ENCODE measurements at places on chromosomes 6 and 20. TPM values are rescaled to one million over a fixed set of nuclear protein-coding genes. Genes with fewer than 3 reads are reported as not detected.

GRCh38 chr6:106160189-106160588 is 74.1 kb downstream of the PRDM1 start:
- no peak for DNase-seq

DNA sequence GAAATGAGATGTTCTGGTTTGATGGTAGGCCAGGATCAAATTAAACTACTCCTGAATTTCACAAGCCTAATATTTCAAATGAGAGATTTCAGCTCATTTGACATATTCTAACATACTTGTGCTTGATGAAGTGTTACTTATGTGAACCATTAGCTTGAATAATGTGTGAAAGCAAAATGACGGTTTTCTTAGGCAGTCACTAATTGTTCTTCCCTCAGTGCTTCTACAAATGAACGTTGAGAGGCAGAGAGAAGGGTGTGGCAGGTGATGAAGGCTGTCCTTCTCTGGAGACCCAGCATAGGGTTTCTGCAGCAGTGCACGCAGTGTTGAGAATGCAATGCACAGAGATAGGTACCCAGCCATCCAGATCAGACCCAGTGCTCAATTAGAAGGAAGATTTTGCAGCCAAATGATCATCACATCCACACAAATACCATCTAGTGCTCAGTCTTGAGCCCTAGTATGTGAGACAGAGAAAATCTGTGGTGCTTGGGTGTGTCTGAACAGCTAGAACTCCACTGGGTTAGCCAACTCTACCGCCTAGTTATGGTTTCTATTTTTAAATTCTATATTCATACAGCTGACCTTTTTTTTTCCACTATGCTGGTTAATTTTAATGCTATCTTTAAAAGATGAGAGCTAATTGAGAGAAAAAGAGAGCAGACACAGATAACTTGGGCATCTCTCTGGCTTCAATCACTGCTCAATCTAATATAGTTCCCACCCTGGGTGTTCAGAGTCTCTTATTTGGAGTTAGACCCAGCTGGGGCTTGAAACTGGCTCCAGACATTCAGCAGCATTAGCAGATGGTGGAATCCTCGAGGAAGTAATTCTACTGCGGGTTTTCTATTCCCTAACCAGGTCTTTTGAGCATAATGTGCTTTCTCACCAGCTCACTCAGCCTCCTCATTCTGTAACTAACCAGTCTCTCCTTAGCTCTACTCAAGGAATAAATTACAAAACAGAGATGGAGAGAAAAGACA is 4.4 kb upstream of the MYLIP start:
- DNase-seq, result no peak

FAM209A gene
- 6.1 TPM for total RNA-seq

GJE1 gene
- total RNA-seq, result not detected

DNA sequence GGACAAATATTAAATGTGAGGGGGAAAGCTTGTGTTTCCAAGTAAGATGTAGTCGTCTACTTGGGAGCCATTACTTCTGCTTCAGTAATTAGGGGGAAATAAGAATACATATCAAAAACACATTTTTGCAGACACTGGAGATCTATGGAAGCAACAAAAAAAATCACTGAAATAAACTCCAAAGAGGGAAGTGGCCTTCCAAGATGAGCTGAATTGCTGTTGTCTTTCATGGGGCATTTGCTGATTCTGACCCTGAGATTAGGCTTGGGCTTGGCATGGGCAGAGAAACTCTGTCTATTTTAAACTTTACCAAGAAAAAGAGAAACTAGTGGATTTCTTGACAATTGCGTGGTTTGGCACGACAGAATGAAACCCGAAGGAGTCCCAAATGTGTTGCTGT is 120.1 kb downstream of the MAP3K5 start:
- no peak for DNase-seq

DNA sequence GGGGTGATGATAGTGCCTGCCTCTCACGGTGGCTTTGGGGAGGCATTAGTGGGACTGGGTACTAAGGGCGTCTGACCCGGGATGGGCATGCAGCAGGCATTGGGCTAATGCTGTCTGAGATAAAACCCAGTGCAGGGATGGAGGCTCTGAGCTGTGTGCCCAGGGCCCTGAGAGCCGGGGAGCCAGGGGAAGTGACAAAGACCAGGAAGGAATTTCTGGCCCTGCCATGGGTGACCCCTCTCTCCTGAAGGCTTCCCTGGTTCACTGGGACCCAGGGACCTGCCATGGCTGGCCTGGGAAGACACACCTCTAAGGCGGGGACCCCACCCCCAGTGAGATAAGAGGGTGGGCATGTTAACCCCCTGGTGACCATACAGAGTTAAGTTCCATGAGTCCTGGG is 3.9 kb upstream of the GATA5 start:
- DNase-seq, result no peak

GRCh38 chr20:309306-309840 is 12.0 kb downstream of the ZCCHC3 start:
- no peak for DNase-seq

DNA sequence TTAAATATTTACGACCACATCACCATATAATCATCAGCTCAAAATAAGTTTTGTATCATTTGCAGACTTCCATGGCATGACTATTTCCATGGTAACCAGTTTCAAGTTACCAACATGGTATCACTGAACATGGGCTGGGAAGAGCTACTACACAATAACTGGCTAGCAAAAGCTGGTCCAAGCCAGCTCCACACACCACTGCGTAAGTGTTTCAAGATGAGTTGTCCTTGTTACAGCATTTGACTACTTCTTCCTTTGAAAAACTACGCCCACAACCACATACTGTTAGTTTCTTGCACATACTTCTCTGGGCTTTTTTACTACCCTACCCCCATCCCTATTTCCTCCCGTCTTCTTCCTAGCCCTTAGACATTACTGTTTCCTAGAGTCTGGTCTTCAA is 8.5 kb downstream of the CD164 start:
- no peak for DNase-seq

GRCh38 chr20:2849529-2849928 is 9.0 kb downstream of the VPS16 start:
- DNase-seq, result no peak

MYCT1 gene
- total RNA-seq, result 1.5 TPM

- DNase-seq, result no peak
These were observed 31.5 kb downstream of the RPF2 start for GRCh38 chr6:111013144-111013915.

HAO1 gene
- not detected for total RNA-seq

DNA sequence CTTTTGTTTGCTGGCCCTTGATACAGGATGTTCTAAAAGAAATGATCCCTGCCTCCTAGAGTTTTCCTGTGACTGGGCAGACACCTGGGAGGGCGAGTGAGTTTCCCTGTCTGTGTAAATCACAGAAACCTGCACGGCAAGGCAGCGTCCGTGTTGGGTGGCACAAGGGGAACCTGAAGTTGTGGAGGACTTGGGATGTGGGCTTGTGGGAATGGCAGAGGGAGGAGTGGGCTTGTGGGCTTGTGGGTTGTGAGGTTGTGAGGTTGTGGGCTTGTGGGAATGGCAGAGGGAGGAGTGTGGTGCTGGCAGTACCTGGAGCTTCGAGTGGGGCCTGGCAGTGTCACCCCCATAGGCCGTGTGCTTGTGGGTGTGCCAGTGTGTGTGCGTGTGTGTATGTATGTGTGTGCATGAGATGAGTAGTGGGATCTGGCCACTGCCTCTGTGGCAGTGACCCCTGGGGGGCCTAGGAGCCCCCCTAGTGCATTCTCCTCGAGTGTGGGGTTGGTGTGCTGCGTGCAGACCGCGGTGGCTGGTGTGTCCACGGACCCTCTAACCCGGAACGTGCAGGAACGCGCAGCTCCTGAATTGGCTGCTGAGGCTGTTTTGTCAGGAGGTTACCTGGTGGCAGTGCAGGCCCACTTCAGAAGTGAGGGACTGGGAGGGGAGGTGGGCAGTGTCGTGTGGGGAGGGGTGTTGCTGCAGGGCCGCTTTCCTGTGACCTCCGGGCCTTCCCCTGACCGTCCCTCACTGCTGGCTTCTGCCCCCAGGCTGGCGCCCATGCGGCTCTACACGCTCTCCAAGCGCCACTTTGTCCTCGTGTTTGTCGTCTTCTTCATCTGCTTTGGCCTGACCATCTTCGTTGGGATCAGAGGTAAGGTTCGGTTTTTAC is 13.0 kb downstream of the TMEM181 start:
- no peak for DNase-seq

Data from CD4-positive, CD25-positive, alpha-beta regulatory T cell (primary cell).